NAMALWA (cell line): ENCODE measurements at places on chromosomes 1 and 21.
A peak's percentile ranks its signal among the peaks of the same experiment; 100 is the strongest.

DNA sequence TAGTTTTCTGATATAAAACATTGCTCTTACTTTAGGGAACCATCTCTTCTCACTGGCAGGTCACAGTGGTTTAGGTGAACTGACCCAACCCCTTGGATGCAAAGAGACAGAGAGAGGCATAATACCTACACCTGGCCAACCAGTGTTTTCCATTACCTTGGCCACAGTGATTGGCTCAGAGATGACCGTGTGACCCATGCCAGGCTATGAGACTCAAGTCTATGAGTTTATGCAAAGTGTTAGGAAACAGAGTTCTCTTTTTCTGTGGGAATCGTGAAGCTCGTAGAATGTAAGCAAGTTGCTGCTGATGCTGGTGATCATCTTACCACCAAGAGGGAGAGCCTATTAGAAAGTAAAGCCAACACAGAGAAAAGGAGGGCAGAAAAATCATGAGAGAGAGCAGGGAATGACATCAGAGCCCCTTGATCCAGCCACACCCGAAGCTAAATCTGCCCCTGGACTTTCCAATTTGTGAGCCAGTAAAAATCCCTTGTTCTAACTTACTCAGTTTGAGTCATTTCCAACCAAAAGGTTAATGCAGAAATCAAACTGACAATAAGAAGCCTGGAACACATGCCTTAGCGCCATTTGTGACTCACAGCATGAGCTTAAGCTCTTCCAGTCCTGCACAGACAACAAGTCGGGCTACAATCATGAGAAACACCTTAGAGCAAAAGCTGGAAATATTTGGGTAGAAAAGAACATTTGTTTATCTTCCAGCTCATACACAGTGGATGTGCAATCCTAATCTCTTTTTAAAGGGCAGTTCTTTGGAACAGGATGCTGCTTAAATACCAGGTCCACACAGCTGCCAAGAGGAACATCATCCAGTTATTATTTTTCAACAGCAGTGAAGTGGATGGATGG lies 81.3 kb upstream of the KAZN start:
- no peak for DNase-seq

DNA sequence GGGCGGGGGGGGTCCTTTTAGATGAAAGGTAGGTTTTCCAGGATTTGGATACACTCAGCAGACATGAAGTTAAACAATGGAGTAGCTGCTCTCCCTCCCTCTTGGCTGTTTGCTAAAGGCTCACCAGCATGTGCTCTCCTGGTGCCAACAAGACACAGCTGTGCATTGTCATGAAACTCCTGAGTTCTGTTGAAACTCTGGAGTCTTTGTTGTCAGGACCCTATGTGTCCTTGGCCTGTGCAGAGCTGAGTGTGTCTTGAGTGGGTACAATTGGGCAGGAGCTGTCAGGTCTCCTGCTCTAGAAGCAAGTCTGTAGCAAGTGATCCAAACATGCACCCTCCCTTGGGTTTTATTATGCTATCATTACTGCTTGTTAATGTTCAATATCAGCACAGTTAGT lies 12.7 kb downstream of the TBX19 start:
- DNase-seq, result no peak

GRCh38 chr21:34091607-34092006 lies 18.2 kb downstream of the MRPS6 start:
- peak; percentile 34 for DNase-seq

DNA sequence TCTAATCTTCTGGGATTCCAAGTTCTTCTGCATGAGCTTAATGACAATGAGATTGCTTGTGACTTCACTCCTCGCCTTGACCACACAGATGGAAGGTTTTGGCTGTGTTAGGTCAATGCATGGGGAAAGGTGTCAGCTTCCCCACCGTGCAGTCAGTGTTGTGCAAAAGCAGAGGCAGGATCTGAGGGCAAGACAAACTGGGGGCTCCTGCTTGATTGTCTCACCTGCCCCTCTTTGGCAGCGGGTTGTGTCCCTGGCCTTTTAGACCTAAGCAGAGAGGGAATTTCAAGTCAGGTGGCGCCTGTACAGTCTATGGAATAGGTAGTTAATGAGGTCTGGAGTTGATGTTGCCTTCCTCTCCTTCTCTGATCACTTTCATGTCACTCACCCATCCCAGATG lies 150.1 kb downstream of the CNIH3 start:
- DNase-seq, result no peak

DNA sequence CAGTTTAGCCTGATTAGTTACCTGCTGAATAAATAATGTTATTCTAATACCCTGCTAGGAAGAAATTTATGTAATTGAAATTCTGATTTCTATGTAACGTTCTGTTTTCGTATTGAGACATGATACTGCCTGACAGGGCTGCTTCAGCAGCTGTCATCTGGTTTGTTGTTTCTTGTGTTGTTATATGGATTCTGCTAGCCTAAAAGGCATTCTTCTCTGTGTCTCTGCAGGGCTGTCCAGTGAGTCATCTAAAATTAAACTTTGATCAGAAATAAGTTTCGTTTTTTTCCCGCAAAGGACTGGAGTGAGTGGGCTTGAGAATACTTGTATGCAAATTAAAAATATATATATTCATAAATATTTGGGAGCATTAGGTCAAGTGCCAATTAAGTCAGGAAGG lies 93.0 kb downstream of the DYRK1A start:
- DNase-seq, result no peak

GRCh38 chr1:208071435-208072031 lies 160.6 kb upstream of the CD34 start:
- DNase-seq, result no peak

- no peak for DNase-seq
Measured at GRCh38 chr1:77336729-77337128, 54.9 kb downstream of the AK5 start.

- DNase-seq, result no peak
Measured at GRCh38 chr21:43939443-43940328, 72.4 kb upstream of the TRAPPC10 start.

DNA sequence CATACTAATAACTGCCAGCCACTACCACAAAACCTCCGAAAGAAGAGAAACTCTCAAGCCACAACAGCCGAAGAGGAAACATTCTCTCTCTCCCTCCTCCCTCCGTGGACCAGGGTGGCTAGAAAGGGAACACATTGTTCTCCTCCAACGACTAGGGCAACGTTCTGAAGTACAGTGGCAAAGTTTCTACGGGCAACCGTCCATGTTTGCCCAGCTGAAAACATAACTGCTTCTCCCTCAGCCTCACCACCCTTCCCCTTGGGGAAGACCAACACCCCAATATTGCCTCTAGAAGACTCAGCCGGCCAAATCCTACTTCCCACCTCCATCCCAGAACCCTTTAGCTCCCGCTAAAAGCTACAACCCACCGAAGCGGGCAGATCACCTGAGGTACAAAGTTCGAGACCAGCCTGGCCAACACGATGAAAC lies 2.0 kb downstream of the GLUL start:
- DNase-seq, result no peak

DNA sequence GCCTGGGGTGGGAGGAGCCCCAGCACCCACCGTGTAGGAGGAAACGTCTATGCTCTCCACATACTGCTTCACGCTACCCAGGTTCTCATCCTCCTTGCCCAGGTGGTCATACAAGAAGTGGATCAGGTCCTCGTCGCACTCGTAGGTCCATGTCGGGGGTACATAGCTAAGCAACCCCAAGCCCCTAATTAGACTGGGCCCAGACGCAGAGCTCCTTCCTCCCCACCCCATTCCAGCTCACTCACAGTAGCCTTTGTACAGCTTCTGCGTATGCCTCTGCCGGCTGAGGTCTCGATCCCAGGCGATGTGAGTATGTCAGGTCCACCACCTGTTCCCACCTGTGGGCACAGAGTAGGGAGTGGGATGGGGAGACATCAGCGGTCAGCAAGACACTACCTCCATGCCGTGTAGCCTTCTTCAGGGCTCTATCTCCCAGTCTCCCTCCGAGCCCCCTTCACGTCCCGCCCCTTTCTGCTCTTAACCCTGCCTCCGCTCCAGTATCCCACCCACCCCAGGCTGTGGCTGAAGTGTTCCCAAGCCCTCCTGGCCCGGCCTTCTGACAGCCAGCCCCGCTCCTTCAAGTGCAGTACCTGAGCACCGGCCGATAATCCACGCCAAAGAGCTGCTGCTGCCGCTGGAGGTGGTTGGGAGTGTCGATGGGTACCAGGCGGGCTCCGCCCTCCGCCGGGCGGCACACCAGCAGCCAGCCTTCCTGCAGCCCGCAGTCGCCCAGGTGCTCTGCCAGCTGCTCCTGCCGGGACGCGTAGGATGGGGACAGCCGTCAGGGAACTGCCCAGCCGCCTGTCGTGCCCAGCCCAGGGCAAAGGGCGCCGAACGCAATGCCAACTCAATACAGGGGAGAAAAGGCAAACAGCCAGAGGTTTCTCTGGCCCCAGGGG lies 919 bp downstream of the HECTD3 start:
- peak; percentile 28 for DNase-seq

DNA sequence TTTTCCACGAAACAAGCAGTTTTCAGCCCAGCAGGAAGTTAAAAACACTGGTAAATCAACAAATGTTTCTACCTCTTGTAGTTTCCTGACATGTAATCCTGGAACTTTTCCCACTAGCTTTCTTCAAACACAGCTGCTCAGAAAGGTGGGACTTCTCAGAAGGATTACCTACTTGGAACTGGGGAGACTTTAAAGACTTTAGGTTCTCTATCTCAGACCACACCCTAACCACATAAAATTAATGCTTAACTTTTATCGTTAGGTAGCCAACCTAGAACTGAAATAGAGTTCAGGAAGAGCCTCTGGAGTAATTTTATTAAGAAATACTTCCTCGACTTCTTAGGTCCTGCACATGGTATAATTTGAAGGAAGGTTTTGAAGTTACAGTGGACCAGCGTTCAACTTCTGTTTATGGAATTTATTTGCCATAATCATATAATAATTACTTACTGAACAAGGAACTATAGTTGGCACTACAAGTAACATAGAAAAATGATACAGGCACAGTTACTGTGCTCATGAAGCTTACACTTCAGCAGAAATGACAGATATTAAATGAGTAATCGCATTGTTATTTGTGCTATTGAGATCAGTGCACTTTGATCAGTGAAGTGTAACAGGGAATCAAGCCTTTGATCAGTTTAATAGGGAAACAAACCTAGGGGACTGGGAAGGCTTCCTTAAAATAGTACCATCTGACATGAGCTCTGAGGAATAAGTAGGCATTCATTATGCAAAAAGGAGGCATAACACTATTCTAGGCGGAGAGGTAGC lies at the start of gene BCL2L15:
Gene BCL2L15, minus strand, starts transcription at position 180 of the 774 bp plus-strand sequence. CDS start 206 bp downstream, outside the sequence.
- no peak for DNase-seq

DNA sequence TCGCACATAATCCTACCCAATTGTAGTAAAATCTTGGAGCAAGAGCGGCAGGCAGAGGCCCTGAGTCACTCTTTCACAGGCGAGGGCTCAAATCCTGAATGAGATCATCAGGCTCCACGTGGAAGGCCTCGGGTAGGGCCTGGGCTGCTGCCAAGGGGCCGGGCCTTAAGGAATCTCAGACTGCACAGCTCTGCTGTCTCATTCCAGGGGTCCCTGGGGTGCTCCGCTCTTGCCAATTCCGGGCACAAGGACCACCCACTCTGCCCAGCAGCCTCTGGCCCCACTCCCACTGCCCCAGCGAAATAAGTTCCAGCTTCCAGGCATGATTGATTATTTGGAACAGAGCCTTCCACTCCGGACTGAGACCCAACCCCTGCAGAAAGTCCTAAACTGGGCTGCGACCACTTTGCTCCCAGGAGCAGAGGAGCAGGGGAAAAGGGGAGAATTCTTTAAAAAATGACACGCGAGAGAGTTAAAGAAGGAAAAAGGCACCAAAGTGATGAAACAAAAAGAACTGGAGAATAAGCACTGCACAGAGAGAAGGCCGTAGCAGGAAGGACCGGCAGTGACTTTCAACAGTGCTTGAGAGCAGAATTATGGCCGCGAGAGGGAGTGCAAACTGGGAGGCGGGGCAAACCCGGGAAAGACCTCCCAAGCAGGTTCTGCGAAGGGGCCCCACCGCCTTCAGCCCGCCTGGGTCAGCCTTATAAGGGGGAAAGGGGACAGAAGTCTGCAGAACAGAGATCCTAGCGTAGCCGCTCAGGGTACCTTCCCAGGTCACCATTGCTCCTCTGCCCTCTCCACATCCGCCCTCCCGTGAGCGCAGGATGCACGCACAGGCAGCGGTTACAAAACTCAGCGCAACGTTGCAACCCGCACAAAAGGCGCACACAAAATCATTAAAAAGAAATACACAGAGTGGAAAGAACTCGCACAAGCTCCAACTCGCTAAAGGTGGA lies 2.0 kb downstream of the ADAMTS1 start:
- DNase-seq, result no peak

DNA sequence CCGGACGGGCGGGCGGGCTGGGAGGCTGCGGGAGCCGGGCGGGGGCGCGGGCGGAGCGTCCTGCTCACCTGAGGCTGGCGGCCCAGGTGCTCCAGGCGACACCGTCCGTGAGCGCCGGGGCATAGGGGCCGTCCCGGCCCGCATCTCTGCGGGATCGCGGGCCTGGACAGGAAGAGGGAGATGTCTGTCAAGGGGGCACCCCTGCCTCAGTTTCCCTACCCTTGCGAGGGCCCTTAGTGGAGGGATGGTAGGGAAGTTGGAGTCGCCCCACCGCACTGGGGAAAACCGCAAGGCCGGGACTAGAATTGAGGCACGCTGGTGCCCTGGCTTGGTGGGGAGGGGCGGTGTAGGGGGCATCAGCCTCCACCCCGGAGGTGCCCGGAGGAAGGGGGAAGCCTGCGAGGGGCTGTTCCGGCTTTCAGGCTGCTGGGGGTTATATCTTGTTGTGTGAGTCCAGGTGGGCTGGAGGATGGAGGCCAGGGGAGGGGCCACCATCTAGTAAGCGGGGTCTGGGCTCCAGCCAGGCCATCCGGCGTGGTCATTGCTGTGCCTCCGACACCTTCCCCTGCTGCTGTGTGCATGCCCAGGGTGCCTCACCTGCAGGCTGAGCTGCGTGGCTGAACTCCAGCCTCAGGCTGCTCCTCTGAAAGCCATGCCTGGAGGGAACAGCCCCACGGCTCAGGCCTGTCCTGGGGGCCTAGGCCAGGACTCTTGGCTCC lies 580 bp downstream of the VWA1 start:
- DNase-seq, result no peak

GRCh38 chr1:153959454-153959853 lies 1.0 kb upstream of the CRTC2 start:
- DNase-seq, result no peak

- DNase-seq, result no peak
Measured at GRCh38 chr1:18970358-18970757, 13.9 kb upstream of the IFFO2 start.

DNA sequence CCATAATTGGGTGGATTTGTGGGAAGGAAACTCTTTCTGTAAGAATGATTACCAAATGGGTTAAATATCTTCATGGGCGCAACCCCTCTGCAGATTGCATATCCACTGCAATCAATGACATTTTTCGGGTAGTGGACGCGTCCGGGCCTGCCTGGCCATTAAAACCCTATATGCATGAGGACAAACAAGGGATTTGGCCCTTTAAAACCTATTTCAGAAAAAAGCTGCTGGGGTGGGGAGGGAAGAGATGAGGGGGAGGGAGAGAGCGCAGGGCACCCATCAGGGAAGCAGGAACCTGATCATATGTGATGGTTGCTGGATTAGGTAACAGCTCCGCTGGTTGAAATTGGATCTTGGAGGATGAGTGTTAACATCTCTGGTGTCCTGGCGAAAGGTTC lies 228.8 kb downstream of the PBX1 start:
- DNase-seq, result no peak

GRCh38 chr1:71785450-71785849 lies 496.9 kb downstream of the NEGR1 start:
- DNase-seq, result no peak

GRCh38 chr1:59879574-59879973 lies 47.0 kb downstream of the CYP2J2 start:
- peak; percentile 65 for DNase-seq

GRCh38 chr21:15063814-15064575 lies 805 bp downstream of the NRIP1 start:
- DNase-seq, result no peak
